ENCODE measurements at places on chromosomes 6 and 20.

- no peak for DNase-seq
Observed at GRCh38 chr6:135875446-135875845, 23.9 kb downstream of the PDE7B start.

GRCh38 chr6:39114388-39114703 lies 640 bp downstream of the SAYSD1 start:
- no peak for DNase-seq

- peak; percentile 11 for DNase-seq
Observed at GRCh38 chr20:2558581-2559278, 22.4 kb downstream of the TMC2 start.

DNA sequence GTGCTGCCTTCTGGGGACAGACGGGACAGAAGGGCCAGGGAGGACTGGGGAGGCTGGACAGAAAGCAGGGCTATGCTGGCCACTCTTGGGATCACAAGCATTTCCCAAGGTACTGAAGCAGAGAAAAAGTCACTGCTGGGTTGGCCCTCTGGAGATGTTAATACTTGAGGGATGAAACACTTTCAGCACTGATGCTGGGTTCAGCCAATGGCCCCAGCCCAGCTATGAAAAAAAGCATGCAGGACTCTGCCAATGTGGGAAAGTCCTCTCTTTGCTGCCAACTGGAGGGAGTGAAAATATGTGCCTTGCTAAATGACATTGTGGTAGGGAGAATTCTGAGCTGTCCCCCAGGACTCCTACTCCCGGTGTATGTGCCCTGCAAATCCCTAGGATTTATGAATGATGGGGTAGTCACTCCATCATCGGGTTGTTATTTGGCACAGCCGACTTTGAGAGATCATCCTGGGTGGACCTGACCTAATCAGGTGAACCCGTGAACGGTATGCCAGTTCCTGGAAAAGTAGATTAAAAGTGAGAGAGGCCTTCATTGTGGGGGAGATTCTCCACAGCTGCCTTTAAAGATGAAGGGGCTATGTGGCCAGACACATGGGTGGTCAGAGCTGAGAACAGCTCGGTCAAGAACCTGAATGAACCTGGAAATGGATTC lies 119.9 kb upstream of the TRAF3IP2 start:
- peak; percentile 70 for DNase-seq

GRCh38 chr6:156400487-156400886 lies 376.7 kb upstream of the ARID1B start:
- DNase-seq: no peak

- DNase-seq: no peak
Observed at GRCh38 chr6:155548576-155548975, 92.9 kb upstream of the NOX3 start.

GRCh38 chr6:14709900-14710299 lies 536.0 kb upstream of the JARID2 start:
- DNase-seq: no peak

- DNase-seq: peak; percentile 60
Observed at GRCh38 chr6:161850562-161850961, 576.7 kb upstream of the AGPAT4 start.

GRCh38 chr6:70112716-70113115 lies 190.2 kb downstream of the COL9A1 start:
- no peak for DNase-seq

DNA sequence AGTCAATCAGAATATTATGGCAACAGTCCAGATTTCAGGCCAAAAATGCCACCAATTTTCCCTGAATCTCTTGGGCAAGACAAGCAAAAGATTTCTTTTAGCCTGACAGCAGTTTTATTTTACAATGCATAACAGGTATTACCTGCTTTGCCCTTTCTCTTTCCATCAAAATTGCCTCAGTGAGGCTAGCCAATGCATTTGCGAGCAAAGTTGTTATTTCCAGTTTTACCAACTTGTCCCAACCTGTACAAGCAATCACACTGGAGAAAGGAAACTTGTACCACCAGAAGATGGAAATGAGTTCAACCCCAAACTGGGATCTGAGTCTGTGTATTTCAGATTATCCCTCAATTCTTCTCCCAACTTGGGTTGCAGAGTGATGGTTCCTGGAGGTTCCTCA lies 279.9 kb upstream of the CDYL start:
- no peak for DNase-seq

- no peak for DNase-seq
Observed at GRCh38 chr6:2753110-2753489, 2.4 kb upstream of the MYLK4 start.

DNA sequence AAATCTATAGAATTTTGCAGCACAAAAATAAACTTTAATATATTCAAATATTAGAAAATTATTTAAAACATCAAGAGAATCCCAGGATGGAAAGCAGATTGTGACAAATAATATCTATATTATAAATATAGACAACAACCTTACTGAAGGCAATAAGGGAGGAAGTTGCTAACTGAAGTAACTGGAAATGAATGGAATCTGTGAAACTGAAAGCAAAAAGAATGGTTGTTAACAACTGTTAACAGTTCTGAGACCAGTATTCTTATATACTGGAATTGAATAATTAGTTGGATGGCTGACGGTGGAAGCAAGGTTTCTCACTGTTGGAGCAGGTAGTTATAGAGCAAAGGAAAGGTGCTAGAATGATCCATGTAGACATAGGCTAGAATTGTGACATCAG lies 220.4 kb downstream of the PLCB1 start:
- DNase-seq: no peak

DNA sequence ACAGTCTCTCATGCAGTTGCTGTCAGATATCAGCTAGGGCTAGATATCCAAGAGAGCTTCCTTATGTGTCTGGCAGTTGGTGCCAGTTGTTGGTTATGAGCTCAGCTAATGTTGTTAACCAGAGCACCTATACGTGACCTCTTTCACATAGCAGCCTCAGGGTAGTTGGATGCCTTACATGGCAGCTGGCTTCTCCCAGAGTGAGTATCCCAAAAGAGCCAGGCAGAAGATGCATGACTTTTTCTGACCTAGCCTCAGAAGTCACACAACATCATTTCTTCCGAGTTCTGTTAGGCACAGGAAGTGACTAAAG lies 175.7 kb downstream of the VEGFA start:
- DNase-seq: no peak

DNA sequence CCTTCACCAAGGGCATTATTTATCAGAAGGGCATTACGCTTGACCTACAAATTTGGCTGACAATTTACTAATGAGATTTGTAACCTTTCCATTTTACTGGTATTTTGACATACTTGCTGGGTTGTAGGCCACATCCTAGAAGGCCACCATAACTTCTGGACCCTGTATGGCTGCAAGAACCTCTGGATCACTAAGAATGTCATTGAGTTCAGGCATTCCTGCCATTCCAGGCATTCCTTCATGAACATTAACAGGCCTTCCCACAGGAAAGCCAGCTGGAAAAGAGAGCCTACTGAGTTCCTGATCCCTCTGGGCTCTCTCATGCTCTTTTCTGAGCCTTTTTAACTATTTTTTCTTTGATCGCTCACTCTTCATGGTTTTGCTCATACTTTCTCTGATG lies 28.4 kb upstream of the SLC35A1 start:
- DNase-seq: peak; percentile 28

DNA sequence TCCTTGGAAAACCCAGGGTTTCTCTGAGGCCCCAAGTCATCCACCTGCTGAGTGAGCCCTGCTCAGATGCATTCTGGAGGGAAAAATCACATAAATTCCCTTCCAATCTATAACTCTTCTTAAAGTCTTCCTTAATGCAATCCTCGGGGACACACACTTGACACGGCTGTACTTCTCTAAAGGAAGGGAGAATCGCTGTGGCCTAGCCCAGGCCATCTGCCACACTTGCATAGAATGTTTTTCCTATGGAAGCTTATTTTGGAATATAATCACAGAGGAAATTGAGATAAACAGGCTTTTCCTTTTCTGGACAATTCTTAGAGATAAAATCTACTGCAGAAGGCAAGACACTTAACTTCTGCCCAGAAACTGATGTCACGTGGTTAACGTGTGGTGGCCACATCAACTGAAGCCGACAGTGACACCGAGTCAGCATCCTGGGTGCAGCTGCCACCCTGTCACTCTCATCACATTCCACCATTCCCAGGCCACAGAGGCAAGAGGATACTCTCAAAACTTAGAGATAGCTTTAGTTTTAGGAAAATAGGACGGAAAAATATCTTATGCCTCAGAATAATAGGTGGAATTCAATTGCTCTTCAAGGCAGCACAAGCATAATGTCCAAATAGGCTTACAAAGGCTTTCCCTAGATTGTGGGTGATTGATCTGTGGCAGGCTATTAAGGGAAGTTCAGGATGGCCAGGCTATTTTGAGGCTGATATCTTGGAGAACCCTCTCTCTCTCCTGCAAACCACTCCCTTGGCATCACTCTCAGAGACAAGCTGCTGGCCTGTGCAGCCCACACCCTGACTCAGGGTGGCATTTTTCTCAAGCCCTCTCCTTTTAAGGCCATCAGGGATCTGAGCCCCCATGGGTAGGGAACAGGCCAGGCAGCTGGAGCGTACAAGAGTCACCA lies 29.6 kb downstream of the PSMB1 start:
- peak; percentile 7 for DNase-seq

GRCh38 chr6:13120483-13121482 lies 207.6 kb downstream of the TBC1D7 start:
- DNase-seq: no peak

DNA sequence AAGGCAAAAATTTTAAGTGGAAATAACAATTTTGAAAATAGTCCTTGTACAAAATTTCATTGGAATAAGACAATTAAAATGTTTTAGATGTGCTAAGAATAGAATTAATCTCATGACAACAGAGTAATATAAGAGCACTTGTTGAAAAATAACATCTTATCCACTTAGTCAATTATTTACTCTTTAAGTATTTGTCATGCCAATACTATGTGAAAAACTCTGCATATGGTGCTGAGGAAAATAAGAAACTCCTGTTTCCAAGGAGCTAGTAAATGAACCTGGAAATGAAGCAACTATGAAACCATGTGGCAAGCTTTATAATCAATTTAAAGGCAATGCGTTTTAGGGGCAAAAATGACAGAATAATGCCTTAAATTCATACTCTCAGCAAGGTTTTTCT lies 42.7 kb upstream of the HCRTR2 start:
- peak; percentile 29 for DNase-seq

- DNase-seq: no peak
Observed at GRCh38 chr6:44627091-44627882, 239.8 kb downstream of the CDC5L start.

GRCh38 chr20:963795-964194 lies 38.3 kb downstream of the RSPO4 start:
- DNase-seq: no peak

DNA sequence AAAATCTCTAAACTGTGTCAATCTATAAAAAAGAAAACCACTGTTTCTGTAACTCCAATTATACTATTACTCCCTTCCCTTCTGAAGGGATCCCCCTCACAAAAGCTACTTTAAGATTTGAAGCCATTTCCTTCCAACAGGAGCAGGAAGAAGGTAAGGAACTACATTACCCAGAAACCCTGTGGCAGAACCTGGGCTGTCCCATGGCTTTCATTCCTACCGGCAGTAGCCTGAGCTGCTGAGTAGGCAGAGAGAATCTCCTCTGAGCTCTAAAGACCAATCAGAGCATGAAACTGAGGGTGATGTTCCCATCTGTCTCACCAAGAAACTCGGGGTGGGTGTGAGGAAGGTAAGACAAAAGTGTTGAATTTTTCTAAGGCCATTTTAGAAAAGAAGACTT lies 108.0 kb upstream of the LRFN2 start:
- no peak for DNase-seq

- no peak for DNase-seq
Observed at GRCh38 chr6:38404355-38404754, 235.4 kb downstream of the BTBD9 start.

GRCh38 chr6:35057449-35058357 lies 83.4 kb downstream of the TCP11 start:
- no peak for DNase-seq

DNA sequence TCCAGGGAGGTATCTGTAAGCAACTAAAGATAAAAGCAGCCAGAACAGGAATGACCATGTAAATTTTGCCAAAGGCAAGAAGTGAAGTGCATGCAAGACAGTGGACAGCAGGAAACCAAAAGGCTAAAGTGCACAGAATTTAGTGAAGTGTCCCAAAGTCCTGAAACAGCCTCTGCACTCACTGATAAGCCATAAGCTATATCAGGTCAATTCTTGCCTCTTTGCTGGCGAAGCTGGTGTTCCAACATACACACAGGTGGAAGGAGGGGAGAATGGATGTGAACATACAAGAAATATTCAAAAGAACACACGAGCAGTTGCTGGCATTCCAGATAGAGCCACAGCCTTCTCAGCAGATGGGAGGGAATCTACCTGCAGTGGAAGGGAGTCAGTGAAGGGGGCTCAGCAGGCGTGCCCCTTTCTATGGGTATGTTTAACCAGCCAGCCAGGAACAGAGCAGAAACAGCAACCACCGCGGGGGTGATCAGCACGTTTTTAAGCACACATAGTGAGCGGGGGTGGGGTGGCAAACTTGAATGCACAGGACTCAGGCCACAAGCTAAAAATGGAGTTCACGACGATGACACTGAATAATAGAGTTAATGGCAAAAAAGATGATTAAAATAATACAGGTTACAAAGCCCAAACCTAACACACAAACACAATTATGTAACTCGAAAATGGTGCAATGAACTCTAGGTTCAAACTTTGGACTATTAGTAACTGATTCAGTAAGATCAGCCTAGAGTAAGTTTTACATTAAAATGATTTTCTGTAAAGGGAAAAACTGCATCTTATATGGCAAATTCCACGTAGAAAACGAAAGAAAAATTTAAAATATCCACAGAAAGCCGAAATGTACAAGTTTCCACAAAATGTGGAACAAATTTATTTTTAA lies 1.2 kb downstream of the ECI2 start:
- peak; percentile 36 for DNase-seq

DNA sequence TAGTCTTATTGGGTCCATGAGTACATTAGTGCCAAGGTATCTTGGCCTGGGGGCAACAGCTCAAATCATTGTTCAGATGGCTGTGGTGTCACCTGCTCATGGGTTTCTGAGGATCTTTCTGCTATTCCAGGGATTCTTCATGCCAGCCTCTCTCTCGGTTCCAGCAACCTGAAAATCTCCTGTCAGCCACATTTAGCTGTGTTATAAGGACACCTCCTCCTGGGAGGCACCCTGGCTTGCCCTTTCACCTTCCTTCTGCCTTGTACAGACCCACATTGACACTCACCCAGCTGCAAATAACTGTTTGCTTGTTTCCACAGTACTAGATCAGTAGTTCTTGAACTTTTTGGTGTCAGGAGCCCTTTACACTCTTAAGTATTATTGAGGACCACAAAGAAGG lies 159.9 kb downstream of the GRM4 start:
- no peak for DNase-seq

DNA sequence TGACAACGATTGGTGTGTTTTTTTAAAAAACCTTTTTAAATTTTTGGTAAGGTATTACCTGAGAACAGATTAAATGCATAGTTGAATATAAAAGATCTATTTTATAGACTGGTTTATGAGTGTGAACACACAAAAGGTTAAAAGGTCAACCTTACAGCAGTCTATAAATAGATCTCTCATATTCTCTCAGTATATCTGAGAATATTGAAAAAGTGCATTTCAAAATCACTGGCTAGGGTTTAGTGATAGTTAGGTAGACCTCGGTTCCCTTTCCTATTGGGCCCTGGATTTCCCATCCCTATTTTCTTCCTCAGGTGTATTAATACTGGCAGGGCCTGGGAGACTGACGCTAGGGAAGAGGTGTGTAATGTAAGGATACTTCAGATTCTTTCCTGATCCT lies 723 bp upstream of the ZNF451 start:
- DNase-seq: no peak

GRCh38 chr6:75609639-75610590 lies 8.2 kb downstream of the SENP6 start:
- DNase-seq: peak; percentile 50

Data from fibroblast of skin of back (primary cell).